ENCODE measurements at places on chromosomes 6 and 20. TPM values are rescaled to one million over a fixed set of nuclear protein-coding genes. Genes with fewer than 3 reads are reported as not detected.

Gene RSPH4A
- 0.79 TPM for total RNA-seq

Gene PCNA
- total RNA-seq = 48.2 TPM

Gene ZSCAN31
- 1.5 TPM for total RNA-seq

Gene EFHC1
- 8.6 TPM for total RNA-seq

Gene CRIP3
- total RNA-seq = 4.1 TPM

Gene NRSN1
- not detected for total RNA-seq

Gene PHACTR1
- 1.1 TPM for total RNA-seq

Gene LAMA4
- total RNA-seq = 0.25 TPM

Gene PDE10A
- total RNA-seq = not detected

Gene PROCR
- total RNA-seq = 3.0 TPM

Gene PRRC2A
- total RNA-seq = 246 TPM

Gene HLA-DRB5
- total RNA-seq = 6.9 TPM
